Central memory CD8-positive, alpha-beta T cell (primary cell): ENCODE measurements at places on chromosomes 11 and 22.

- no peak for DNase-seq
These were observed 27.5 kb downstream of the CADM1 start for GRCh38 chr11:115476463-115477286.

- DNase-seq = no peak
These were observed 50.6 kb upstream of the ACCSL start for GRCh38 chr11:43997022-43997660.

DNA sequence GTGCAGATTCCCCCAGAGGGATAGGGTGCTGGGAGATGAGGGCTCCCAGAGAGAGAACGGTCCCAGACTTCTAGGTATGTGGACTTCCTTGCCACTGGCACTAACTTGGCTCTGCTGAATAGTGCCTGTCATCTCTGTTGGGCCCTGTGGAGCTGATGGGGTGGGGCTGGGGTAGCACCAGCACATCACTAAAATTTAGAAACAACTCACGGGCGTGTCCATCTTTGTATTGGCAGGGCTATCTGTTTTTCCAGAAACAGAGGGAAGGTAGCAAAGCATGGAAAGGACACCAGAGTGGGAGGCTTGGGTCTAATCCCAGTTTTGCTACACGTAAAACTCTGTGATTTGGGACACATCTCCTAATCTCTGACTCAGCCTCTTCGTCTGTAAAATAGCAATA, 25.8 kb downstream of the SWAP70 start:
- DNase-seq = no peak

DNA sequence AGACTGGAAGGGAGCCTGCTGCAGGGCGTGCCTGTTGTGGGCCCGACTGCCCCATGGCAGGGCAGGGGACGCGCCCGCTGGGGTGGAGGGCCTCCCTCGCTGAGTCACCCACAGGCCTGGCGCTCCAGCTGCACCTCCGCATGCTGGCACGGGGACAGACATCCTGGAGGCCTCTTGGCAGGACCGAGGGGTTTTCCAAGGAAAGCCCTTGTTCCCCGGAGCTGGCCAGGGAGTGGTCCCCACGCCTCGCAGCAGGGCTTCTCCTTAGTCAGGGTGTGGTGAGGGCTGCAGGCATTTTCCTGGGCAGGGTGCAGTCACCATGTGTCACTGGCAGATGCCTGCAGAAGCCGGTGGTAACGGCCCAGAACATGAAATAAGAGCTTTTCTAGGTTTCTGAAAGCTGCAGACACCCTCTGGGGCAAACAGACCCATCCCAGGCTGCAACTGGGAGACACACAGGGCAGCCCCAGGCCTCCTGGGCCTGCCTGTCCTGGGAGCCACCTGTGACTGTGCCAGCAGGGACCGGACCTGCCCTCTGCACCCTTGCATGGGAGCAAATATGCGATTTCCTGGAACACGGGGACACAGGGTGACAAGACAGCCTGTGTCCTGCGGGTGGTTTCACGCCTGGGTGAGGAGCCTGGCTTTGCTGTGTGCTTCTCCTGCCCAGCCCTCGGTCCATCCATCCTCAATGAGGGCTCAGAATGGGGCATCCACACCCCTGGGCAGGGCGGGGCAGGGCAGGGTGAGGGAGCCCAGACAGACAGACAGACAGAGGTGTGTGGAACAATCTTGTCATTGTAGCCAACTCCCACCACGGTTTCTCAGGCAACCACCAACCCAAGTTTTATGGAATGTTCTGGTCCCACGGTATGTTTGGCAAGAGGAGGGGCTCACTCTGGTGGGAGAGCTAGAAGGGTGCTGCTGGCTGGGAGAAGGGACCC, 43.2 kb upstream of the FADD start:
- DNase-seq = no peak

DNA sequence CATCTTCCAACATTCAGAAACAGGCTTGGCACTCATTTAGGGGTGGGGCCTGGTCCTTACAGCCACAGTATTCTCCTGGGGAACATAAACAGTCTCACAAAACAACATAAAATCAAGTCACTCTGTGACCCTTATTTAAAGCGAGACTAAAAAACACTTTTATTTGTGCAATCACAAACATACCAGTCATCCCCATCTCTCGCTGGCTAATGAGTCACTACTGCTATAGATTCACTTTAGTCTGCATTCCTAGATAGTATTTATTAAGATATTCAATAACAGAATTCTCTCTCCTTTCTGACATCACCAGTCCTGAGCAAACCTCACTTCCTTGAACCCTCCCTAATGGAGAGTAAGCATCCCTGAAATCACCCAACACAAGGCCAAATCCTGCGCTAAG, 68.0 kb downstream of the ZBTB44 start:
- DNase-seq = no peak

GRCh38 chr11:18726040-18726439, at the start of gene IGSF22:
Gene IGSF22 (minus strand): TSS chr11:18726188. CDS start chr11:18724236, 1,952 bp downstream.
- no peak for DNase-seq

GRCh38 chr22:24435323-24435645, 7.9 kb downstream of the ADORA2A start:
- DNase-seq = no peak

DNA sequence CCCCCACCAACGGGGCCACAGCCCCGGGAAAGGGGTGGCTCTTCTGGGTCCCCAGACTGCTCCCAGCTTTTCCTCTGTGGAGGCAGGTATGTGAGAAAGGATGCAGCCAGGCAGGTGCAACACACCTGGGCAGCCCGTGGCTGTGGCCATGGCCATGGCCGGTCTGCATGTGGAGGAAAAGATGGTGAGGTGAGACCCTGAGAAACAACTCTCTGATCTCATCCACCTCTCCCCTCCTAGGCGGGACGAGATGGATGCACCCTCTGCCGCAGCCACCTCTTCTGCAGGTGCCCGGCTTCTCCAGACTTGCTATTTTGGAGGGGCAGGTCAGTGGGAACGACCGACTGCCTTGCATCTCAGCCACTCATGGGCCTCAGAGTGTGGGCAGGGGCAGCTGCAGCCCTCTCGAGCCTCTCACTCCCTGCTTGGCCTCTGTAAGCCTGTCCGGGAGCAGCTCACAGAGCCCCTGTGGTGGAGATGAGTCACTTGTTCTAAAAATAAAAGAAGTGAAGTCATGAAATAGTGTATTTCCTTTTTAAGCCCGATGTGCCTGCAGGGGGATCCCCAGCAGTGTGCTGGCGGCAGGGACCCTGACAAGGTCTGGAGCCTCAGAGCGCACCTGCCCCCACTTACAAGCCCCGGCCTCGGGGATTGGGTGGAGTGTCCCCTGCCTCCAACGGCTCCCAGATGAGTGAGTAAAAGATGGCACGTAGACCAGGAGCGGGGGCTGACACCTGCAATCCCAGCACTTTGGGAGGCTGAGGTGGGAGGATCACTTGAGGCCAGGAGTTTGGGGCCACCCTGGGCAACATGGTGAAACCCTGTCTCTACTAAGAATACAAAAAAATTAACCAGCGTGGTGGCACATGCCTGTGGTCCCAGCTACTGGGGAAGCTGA, 10.7 kb downstream of the SMIM38 start:
- DNase-seq = no peak

- DNase-seq = no peak
These were observed 436.9 kb downstream of the BUD13 start for GRCh38 chr11:116335891-116336290.

DNA sequence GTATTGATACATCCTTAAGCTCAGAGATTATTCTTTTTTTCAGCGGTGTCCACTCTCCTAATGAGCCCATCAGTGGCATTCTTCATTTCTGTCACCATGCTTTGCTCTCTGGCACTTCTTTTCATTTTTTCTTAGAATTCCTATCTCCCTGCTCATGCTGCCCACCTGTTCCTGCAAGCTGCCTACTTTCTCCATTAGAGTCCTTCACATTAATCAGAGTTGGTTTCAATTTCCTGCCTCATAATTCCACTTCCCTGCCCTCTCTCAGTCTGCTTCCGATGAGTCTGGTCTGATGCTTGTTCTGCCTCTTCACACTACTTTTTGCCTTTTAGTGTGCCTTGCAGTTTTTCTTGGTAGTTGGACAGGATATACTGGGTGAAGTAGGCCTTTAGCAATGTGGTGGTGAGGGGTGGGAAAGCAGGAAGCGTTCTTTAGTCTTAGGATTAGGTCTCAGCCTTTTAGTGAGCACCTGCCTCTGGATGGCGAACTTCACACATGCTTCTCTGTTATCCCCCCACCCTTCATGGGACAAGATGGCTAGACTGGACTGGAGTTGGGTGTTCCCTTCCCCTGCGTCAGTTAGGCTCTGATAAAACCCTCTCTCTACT, 53.6 kb downstream of the CECR2 start:
- no peak for DNase-seq

GRCh38 chr11:118304568-118305248, at the start of gene CD3E:
Gene CD3E (plus strand): TSS chr11:118304730. CDS start chr11:118304953, 223 bp downstream.
- peak; percentile 61 for DNase-seq

- no peak for DNase-seq
These were observed 4.3 kb upstream of the CCND1 start for GRCh38 chr11:69636512-69637197.

DNA sequence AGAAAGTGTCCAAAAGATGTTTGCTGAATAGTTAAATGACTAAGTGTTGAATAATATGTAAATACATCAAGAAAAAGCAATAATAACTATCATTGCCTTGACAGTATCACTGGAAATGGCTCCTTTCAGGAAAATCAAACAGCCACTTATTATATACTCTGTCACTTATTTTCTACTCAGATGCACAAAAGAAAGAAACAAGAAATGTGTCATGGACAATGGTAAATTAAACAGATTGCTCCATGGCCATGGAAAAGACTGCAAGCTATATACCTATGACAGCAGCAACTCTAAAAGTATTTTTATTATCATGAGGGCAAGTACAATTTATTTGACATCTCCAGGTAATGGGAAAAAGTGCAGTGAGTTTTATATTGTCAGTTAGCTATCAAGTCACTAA, 52.9 kb upstream of the GUCY1A2 start:
- no peak for DNase-seq

DNA sequence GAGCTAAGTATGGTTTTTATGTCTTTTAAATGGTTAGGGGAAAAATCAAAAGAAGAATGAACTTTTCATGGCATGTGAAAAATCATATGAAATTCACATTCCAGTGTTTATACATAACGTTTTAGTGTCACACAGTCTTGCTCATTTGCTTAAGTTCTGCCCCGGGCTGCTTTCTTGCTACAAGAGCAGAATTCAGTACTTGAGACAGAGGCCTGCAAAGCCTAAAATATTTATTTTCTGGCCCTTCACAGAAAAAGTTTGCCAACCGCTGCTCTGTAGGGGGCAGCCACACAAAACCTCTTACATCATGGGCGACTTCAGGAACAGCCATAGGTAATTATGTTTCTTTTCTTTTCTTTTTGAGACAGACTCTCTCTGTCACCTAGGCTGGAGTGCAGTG, 1.0 kb upstream of the ATG2A start:
- no peak for DNase-seq

- DNase-seq = no peak
These were observed 2.7 kb downstream of the RNH1 start for GRCh38 chr11:504053-504993.

- DNase-seq = no peak
These were observed 18.5 kb downstream of the ENDOD1 start for GRCh38 chr11:95108159-95108611.

DNA sequence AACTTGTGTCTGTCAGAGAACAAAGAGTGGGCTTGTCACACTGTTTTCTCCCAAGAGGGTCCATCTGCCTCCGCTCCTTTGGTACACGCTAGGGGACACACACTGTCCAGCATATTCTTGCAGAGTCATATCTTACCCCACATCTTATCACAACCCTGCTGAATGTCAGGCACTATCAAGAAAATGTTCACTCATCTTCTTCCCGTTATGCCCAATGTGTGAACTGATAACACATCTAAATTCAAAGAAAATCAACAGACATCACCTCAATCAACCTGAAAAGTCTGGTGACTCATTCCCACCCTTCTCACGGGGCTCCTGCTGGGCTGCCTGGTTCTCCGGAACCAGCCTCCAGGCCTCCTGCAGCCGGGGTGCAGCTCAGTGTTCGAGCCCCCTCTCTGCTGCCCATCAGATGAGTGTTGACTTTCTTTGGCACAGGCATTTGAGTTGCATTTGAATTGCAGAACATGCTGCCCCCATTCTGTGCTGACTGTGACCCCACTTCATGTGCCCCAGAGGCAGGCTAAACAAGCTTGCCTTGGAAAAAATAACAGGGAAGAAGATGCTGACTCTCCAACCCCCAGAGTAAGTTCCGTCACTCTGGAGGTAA, 19.4 kb downstream of the GRAP2 start:
- DNase-seq = peak; percentile 34

DNA sequence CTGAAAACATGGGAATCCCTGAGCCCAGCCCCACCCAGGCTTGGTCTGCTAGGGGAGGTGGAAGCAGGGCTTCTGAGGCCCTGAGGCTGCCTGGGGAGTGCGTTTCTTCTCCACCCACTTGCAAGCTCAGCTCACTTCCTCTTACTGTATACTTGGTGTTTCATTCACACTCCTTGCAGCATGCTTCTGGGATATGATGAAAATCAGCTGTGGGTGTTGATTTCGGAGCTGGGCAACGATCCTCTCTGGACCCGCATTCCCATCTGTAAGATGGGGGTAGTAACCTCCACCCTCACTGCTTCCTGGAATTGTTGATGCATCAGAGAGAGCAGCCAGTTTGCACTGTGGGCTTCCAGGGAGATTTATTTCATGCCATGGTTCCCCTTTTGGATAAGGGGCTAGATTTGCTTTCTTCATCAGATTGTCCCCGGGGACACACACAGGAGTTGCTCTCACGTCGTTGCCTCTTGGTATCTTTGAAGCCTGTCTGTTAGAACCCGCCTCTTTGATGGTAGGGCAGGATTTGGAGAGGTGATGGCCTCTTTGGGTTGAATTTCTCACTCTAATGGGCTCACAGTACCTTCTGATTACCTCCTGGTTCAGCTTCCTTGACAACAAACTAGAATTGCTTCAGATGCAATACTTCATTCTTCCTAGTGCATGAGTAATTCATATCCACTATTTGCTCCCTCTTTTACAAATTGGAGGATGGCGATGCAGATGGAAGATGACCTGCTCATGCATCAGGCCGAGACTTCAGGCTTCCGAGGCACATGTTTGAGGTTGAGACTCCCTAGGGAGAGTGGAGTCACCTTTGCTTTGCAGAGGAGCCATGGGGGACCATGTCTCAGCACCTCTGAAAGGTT, 40.4 kb downstream of the BCR start:
- no peak for DNase-seq

DNA sequence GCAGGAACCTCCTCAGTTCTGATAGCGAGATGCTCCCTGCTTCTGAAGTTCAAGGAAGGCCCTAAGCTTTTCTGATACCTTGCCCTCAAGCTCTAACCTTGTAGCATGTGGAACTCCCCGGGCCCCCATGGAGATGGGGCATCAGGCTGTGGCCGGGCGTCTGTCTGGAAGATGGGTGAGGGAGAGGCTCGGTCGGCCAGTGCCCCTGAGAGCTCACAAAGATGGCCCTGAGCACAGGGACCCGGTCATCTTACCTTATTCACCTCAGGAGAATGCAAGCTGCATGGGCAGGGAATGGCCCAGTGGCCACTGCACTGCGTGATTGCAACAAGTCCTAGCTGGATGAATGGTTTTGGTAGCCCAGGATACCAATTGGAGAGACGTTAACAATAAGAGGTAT, 830.3 kb downstream of the TBC1D22A start:
- no peak for DNase-seq

- DNase-seq = no peak
These were observed 4.0 kb downstream of the SAA1 start for GRCh38 chr11:18270102-18270501.
